WERI-Rb-1 (cell line): ENCODE measurements at places on chromosomes 7 and 10.

DNA sequence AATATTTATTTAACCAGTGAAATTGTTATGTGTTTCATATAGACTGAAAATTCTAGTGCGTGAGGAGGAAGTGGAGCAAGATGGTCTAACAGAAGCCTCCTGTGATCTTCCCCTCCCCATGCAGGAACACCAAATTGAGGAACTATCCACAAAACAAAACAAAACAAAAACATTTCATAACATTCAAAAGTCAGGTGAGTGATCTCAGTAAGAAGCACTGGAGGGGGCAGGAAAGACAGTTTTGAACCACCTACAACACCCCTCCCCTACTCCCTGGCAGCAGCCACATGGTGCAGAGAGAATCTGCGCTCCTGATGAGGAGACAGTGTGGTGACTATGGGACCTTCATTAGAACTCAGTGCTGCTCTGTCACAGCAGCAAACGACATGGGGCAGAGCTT, 221.9 kb upstream of the SEMA3C start:
- DNase-seq: no peak

- DNase-seq: no peak
Measured at GRCh38 chr10:130740166-130740565, 571.4 kb downstream of the TCERG1L start.

DNA sequence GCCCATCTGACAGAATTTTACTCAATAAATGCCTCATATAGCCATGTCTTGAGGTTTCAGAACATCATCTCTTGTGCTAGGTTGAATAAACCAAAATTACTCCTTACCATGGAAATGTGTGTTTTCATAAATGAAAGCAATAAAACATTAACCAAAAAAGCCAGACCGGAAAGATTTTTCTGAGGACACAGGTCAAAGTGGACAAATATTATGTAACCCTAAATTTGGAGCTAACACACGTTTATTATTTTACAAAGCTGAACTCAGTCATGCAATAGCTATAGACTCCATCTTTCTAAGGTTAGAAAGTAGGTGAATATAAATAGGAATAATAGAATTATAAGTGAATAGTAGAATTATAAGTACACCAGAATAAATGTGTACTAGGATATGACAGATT, 269.1 kb downstream of the TSPAN12 start:
- DNase-seq: no peak

- DNase-seq: peak; percentile 93
Measured at GRCh38 chr7:30470163-30470770, 8.3 kb downstream of the NOD1 start.

- no peak for DNase-seq
Measured at GRCh38 chr7:46558482-46559193, 637.6 kb upstream of the IGFBP3 start.

DNA sequence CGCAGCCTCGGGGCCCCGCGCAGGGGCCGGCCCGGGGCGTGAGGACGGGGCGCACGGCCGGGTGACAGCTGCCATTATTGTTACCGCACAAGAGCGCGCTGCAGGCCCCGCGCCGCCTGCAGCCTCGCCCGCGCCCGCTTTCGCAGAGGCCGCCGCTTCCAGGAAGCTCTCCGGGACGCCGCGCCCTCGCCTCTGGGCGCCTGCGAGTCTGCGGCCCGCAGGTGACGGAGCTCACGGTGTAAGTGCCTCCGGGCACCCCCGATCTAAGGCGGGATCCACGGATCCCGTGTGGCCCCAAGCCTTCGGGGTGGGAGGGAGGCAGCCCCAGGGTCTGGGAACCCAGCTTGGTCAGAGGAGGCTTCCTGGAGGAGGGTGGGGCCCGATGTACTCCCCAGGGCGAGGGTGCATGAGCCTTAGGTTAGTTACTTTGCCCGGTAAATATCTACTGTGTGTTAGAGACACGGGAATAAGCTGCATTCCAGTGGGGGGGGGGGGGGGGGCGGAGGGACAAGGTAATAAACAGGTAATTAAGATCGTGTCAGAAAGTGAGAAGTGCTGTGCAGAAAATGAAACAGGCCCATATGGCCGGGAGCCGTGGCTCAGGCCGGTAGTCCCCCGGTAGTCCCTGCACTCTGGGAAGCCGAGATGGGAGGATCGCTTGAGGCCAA, 638 bp downstream of the IQCE start:
- no peak for DNase-seq

- DNase-seq: no peak
Measured at GRCh38 chr10:5628451-5629302, 37.7 kb downstream of the ASB13 start.

- no peak for DNase-seq
Measured at GRCh38 chr10:77649333-77650331, 12.0 kb upstream of the KCNMA1 start.
